ENCODE measurements at places on chromosomes 2 and 18.

DNA sequence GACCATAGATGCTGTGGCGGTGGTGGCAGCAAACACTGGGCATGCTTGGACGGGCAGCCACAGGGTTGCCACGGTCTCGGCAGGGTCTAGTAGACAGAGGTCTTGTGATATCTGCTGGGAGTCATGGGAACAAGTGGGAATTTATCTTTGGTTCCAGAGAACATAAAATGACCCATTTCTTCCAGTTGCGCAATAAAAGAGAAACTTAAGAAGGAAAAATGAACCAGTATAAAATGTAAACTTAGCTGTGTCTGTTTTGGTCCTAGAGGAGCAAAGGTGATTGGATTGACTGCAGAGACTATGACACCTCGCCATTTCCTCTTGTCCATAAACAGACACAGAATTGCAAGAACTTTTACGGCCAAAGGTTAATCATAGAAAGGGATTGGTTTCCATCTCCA lies 132.6 kb upstream of the RBBP8 start:
- DNase-seq: no peak

DNA sequence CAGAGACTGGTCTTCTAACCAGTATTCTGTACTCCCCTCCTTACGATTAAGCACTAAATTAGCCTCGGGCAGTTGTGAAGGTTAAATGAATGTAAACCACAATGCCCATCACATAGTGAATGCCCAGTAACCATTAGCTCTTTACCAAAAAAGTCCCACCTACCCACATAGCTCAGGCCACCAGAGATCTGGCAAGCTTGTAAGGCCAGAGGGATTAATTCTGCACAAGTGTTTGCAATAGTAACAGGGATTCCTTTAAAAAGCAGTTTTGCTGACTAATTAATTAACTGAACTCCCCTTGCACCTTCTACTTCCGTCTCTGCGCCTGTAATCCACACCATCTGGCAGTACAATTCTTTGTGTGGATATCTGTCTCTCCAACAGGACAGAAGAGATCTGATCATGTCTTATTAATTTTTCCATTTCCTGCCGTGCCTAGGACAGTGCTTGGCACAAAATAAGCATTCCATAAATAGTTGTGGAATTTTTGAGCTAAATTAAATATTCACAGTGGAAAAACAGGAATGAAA lies 36.2 kb upstream of the IGFBP2 start:
- no peak for DNase-seq

GRCh38 chr2:28670856-28671255 lies 80.8 kb upstream of the PPP1CB start:
- DNase-seq: no peak

GRCh38 chr2:172588931-172589330 lies 33.0 kb downstream of the PDK1 start:
- DNase-seq: no peak

GRCh38 chr2:27920148-27920885 lies 29.8 kb downstream of the BABAM2 start:
- DNase-seq: no peak

DNA sequence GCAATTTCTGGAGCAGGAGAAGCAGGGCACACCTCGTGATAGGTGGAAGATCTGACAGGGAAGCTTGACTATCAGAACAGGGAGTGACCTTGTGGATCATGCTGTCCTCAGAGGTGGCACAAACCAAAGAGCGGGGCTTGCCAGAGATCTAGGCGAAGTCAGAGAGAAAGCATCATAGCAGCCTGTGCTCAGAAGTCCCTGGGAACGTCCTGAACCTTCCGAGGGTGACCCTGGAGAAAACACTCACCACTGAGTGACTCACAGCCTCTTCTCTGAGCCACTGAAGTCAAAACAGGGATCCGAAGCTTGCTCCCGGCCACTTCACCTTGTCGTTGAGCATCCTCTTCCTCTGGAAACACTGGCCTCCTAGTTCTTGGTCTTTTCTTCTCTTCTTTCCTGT lies 56.7 kb downstream of the IL1R2 start:
- no peak for DNase-seq

DNA sequence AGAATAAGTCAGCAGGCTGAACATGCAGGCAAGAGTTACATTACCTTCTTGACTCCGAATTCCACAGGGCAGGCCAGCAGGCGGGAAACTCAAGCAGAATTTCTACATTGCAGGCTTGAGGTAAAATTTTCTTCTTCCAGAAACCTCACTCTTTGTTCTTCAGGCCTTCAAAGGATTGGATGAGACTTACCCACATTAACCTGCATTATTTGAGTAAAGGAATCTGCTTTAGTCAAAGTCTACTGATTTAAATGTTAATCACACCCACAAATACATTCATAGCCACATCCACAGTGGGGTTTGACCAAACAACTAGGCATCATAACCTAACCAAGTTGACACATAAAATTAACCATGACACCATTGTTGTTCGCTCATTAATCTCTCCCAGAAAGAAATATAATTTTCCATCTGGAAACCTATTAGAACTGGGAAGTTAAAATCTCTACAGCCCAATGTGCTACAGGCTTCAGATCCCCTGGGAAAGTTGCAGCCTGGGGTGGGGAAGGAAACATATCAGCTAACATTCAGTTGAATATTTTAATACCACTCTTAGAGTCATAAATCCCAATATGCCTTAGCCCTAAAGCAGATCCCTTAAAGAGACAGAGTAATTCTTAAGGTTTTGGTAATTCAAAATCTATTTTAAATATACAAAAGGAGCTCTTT lies 468.2 kb upstream of the TNP1 start:
- no peak for DNase-seq

GRCh38 chr2:115763601-115764000 lies 1321.2 kb downstream of the DPP10 start:
- DNase-seq: no peak

DNA sequence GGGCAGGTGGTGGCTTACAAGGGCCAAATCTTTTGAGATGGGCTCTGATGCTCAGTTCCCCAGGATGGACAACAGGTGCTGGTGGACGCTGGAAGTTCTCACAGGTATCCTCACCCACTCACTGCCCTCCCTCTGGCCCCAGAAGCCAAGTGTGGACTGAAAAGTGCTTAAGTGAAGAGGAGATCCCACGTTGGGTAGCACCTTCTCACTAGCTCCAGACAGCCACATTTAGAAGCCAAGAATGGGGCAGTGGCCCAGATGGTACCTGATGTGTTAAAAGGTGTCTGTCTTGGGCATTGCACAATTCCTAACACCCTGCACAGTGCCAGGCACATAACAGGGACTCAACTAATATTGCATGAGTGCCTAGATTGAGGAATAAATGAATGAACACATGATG lies 115.3 kb upstream of the TEX51 start:
- DNase-seq: no peak

GRCh38 chr2:86557836-86558235 lies 5.4 kb downstream of the CHMP3 start:
- DNase-seq: no peak

- no peak for DNase-seq
Observed at GRCh38 chr18:31042406-31043181, at the start of gene DSC3. DSC3 (minus strand) TSS chr18:31042742; CDS start chr18:31042660, 82 bp downstream.
